Right renal pelvis (tissue), 4 donors: ENCODE measurements at places on chromosomes 13 and 19.

DNA sequence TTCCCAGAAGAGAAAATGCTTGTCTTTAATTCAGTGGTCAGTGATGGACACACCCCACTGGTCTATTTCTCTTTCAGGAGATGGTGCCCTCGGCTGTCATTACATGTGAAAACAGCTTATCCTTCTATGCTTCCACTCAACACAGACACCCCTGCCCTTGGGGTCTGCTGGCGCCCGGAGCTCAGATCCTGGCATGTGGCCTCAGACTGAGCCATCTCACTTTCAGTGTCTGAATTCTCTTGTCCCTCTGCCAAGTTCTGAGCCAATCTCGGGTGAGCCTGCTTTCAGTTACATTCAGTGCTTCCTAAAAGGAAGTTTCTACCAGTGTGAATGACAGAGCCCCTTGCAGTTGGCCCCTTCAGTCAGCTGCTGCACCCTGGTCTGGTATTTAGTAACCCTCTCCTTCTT is 293.6 kb downstream of the DNAJC15 start:
- DNase-seq: no peak

- DNase-seq: no peak
These were observed 17.8 kb upstream of the FOSB start for GRCh38 chr19:45450012-45450333.

DNA sequence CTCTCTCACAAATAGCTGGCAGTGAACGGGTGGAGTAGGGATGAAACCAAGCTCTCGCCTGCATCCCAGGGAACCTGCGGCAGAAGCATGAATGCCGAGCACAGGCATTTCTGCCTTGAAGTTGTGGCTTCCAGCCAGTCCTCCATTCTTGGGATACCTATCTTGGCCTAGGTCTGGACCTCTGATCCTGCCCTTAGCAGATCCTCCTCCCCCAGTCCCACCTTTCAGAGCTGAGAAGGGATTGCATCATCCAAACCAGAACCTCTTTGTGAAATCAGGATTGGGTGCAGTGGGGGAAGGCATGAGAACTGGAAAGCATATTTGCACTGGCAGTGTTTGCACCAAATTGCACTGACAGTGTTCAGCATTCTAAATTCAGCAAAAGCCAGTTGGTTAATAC is 5.8 kb downstream of the ZNF780A start:
- DNase-seq: no peak

DNA sequence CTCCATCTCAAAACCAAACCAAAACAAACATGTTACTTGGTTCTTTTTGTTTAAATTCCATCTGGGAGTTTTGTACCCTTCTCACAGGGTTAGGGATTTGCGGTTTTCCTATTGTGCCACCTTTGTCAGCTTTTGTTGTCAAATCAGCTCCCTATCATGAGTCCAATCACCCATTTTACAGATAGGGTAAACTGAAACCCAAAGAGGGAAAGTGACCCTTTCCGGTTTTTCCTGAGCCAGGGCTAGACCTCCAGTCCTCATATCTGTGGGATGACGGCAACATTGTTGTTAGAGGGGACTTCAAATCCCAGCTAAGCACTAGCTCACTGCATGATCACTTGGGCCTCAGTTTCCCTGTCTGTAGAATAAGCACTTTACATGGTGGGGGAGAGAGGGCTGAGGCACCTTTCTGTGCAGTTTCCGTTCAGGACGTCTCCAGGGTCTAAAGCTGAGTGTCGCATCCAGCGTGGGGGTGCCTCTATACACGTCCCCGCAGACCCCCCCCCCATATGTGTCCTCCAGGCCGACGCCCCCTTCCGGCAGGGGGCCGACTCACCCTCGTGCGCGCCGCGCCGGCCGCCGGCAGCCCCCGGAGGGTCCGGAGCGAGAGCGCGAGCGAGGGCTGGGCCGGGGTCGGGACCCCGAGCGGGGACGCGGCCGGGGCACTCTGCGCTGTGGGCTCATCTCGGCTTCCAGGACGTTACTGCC is 3.9 kb downstream of the CCDC194 start:
- no peak for DNase-seq

DNA sequence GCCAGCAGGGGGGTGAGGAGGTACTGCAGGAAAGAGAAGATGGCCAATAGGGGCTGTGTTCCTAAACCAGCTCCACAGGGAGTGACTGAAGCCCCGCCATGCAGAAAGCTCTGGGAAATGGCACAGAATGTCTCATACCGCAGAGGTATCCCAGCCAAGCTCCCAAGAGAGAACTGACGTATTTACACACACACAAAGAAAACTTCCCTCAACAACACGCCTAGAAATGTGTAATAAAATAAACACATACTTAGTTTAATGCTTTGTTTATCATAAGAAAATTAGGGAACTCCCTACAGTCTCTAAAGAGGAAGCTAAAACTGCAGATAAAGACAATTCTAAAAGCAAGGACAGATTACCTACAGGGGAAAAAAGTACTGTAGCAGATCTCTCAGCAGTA is 40.0 kb downstream of the ESD start:
- no peak for DNase-seq

GRCh38 chr13:76527041-76527440 is 359.2 kb downstream of the KCTD12 start:
- no peak for DNase-seq

- DNase-seq: no peak
These were observed 69.8 kb upstream of the STARD13 start for GRCh38 chr13:33355201-33355895.

- DNase-seq: no peak
These were observed 28.5 kb downstream of the RFC3 start for GRCh38 chr13:33846303-33847062.

DNA sequence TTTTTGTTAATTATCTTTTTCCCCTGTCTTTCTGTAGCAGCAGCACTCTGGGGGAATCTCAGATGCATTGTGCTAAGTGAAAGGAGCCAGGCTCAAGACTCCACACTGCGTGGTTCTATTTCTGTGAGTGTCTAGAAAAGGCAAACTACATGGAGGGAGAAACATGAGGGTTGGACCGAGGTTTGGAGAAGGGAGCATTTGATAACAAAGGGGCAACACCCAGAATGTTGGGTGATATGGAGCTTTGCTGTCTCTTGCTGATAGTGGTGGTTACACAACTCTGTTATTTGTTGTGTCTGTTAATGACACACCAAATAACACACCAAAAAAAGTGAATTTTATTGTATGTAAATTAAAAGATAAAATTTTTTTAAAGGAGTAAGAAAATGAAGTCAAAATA is 107.8 kb downstream of the COL4A2 start:
- no peak for DNase-seq

- no peak for DNase-seq
These were observed 10.0 kb downstream of the NKPD1 start for GRCh38 chr19:45150751-45151281.

- DNase-seq: no peak
These were observed 56.6 kb downstream of the CEBPG start for GRCh38 chr19:33429891-33430673.

DNA sequence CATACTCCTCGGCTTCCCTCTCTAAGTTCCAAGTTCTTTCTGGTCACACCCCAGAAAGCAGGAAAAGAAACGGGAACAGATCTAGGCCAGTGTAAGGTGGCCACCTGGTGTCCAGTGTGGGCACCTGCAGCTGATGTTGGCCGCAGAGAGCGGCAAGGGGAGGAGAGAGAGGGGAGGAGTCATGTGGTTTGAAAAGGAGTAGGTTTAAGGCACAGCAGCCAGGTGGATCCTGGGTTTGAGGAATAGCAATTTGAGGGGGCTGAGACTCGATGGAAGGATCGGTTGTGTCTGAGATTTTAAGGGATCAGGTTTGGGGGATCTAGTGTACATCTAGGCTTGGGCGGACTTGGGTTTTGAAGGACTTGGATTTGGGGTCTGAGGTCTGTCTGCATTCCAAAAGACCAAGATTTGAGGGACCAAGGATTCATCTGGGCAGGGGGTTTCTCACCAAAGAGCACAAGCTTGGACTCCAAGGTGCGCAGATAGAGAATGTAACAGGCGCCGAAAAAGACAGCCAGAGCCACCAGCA is 1.2 kb downstream of the RABAC1 start:
- peak; percentile 78 for DNase-seq

DNA sequence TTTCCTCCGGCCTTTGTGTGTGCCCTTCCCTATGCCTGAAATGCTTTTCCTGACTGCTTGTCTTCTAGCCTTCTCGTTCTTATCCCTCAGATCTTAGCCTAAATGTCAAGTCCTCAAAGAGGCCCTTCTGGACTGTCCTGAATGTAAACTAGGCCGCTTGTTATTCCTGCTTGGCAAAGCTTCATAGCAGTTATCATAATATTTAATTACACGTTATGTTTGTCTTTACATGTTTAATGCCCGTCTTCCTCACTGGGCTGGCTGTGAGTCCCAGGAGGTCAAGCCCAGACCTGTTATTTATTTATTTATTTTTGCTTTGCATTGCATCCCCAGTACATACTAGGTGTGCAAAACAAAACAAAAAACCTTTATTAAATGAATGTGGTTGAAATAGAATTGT is 62.7 kb downstream of the SIPA1L3 start:
- DNase-seq: no peak

- no peak for DNase-seq
These were observed 5.5 kb upstream of the ADGRE5 start for GRCh38 chr19:14375582-14376291.

GRCh38 chr19:49746206-49746958 is 16.7 kb downstream of the TSKS start:
- no peak for DNase-seq

DNA sequence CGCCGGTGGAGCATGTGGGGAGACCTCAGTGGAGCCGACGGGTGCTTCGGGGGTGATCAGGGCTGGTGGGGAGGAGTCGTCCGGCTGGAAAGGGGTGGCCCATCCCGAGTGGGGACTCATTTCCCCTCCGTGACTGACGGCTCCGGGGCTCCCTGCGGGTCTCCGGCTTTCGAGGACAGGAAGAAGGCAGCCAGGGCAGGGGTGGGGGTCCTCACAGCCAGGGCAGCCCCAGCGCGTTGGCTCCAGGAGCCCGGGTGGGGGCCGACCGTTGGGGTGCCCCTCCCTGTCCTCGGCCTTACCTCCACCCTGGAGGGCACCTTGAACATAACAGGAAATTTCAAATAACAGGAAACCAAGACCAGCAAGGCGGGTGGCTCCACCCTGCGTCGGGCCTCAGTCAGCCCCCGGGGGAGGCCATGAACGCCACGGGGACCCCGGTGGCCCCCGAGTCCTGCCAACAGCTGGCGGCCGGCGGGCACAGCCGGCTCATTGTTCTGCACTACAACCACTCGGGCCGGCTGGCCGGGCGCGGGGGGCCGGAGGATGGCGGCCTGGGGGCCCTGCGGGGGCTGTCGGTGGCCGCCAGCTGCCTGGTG is at the start of gene S1PR4:
S1PR4 (plus strand) TSS at position 393 of the 596 bp plus-strand sequence; CDS start at position 417, 24 bp downstream.
- no peak for DNase-seq

- DNase-seq: no peak
These were observed 2.1 kb downstream of the C19orf12 start for GRCh38 chr19:29712744-29713516.

DNA sequence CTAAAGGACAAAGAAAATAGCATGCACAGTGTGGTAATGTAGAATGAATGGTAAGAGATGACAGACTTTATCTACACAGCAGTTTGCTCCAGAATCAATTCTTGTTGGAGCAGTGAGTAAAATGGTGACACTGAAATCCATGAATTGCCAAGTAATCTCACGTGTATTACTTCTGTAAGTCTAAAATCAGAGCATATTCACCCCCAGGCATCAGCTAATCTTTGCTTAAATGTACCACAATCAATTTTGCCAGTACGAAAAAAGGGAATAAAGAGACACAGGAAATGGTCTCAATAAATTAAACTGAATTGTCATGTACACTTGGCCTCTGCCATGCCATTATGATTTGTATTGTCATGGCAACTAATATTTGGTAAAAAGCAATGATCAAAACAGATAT is 294.2 kb downstream of the PCDH17 start:
- DNase-seq: no peak

DNA sequence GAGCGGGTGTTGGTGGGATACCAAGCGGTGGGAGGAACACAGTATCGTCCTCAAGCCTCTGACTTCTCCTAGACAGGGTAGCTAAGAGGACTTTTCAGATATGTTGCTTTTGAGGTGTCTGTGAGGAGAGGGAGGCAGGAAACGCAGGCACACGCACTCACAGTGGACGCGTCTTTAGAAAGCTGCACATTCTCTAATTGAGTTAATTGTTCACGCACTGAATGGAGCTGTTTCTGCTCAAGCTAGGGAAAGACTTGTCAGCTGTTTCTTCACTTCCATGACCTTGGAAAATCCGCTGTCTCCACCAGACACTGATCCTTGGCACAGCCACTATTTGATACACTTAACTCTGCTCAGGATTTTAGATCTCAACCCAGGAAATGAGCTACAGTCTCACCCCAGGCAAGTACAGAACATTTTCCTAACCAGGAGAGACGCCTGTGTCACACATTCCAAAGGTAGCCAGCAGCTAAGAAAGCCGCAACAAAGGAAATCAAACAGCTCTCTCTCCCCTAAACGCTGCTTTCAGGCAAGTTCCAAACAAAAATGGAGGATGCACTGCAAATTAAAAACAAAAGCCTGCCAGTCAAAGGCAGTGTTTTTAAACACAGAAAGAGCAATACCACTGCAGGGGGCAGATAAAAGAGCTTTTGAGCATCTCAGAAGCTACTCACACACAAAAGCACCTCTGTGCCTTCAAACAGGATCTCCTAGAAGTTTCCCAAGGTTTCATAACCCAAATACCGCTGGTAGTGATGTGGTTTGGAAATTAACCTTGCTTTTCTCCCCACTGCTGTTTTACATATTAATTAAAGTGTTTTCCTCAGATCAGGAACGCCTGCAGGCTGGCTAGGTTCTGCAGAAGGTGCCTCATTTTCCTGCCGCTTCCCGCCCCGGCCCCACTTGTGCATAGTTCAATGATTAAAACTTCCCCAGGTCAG is 57.3 kb downstream of the IRS2 start:
- DNase-seq: no peak

- no peak for DNase-seq
These were observed at the start of gene EPS8L1 for GRCh38 chr19:55075371-55075998. Gene EPS8L1, plus strand, starts transcription at chr19:55075869. Its CDS starts 576 bp downstream, at chr19:55076445.

- no peak for DNase-seq
These were observed 1.1 kb downstream of the PTGER1 start for GRCh38 chr19:14473978-14474578.

DNA sequence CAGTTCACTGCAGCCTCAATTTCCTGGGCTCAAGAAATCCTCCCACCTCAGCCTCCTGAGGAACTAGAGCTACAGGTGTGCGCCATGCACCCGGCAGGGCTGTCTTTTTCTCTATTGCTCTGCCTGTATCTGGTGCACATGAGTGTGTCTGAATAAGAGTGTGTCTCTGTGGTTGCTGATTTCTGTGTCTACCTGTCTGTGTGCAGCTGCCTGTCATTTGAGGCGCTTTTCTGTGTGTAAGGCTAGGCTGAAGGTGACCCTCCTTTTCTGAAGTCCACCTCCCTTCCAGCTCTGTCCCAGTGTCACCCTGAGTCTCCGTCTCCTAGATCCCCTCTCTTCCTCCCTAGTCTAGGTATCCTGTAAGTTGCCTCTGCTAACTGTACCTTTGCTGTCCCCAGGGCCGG is 1.5 kb upstream of the PRR12 start:
- no peak for DNase-seq

GRCh38 chr13:20412691-20413355 is 112.8 kb downstream of the CRYL1 start:
- no peak for DNase-seq

DNA sequence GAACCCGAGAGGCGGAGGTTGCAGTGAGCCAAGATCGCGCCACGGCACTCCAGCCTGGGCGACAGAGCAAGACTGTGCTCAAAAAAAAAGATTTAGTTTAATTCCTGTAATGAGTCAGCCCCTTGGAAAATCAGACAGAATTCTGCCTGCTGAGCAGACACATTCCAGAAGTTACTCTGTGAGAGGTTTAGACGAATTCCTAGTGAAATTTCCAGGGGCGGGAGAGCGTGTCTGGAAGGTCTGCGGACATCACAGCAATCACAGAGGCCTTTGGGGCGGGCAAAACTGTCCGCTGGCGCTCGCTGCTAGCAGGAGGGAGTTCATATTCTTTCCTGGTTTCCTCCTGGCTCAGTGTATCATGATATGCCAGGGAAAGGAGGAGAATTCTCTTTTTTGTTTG is 17.5 kb downstream of the MISP start:
- no peak for DNase-seq
